ENCODE measurements at places on chromosomes 12 and 14.
A peak's percentile ranks its signal among the peaks of the same experiment; 100 is the strongest.

- DNase-seq = no peak
These were observed 53.5 kb downstream of the NTF3 start for GRCh38 chr12:5485454-5485853.

GRCh38 chr14:64235652-64236640 lies 58.2 kb downstream of the ESR2 start:
- no peak for DNase-seq

GRCh38 chr12:20883288-20883687 lies 72.8 kb downstream of the SLCO1B3 start:
- no peak for DNase-seq

GRCh38 chr12:94704452-94705306 lies 54.3 kb upstream of the TMCC3 start:
- peak; percentile 57 for DNase-seq

DNA sequence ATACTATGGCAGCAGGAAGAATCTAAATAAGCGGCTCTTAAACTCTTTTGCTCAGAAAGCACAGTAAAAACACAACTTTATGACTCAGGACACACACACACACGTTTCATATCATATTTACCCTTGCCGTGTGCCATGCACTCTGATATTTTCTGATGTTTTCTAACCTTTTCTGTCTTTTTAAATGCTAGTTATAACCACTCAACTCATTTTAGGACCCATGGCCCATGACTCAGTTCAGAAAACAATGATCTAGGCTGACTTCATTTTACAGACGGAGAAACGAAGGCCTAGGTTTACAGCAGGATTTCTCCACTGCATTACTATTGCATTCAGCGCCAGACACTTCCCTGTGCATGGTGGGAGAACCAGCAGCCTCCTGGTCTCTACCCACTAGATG lies 9.1 kb downstream of the VWF start:
- DNase-seq = no peak

- no peak for DNase-seq
These were observed 87.1 kb upstream of the ATF1 start for GRCh38 chr12:50676756-50677155.

DNA sequence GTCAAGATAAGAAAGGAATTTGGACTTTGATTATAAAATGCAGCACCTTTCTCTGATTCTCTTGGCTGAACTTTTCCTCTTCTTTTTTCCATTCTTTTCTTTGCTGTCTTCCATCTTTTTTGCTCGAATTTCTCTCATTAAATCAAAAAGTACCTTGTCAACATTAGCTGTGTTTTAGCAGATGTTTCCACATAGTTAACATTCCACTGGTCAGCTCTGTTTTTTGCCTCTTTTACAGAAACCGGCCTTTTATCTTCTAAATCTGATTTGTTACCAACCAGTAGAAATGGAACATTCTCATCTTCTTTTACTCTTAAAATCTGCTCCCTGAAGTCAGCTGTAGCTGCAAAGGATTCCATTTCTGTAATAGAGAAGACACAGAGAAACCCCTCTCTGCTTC lies 71.1 kb upstream of the SYT1 start:
- DNase-seq = no peak

GRCh38 chr12:94191811-94192210 lies 43.4 kb downstream of the PLXNC1 start:
- DNase-seq = no peak

GRCh38 chr12:11209113-11209512 lies 22.4 kb upstream of the TAS2R42 start:
- no peak for DNase-seq

DNA sequence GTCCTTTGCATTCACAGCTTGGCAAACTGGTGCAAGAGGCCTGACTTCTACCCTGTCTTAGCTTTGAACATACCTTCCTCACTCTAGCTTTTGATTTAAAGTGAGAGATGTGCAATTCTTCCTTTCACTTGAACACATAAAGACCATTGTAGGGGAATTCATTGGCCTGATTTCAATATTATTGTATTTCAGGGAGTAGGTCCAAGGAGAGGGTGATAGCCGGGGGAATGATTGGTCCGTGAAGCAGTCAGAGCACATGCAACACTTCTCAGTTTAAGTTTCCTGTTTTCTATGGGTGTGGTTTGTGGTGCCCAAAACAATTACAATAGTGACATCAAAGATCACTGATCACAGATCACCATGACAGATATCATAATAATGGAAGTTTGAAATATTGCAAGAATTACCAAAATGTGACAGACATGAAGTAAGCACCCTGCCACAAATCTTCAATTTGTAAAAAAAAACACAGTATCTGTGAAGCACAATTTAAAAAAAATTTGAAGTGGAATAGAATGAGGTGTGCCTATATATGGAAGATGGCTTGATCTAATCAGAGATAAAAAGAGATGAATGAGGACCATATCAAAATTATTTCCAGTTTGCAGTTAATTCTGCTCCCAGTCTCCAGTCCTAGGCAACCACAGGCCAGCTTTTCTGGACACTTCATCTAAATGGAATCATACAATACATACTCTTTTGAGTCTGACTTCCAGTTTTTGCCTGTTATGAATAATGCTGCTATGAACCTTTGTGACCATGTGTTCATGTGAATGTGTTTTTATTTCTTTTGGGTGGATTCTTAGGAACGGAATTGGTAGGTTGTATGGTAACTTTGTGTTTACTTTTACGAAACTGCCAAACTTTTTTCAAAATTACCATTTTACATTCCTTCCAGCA lies 23.2 kb downstream of the BORCS5 start:
- DNase-seq = no peak

GRCh38 chr14:85663256-85663655 lies 133.3 kb downstream of the FLRT2 start:
- no peak for DNase-seq

DNA sequence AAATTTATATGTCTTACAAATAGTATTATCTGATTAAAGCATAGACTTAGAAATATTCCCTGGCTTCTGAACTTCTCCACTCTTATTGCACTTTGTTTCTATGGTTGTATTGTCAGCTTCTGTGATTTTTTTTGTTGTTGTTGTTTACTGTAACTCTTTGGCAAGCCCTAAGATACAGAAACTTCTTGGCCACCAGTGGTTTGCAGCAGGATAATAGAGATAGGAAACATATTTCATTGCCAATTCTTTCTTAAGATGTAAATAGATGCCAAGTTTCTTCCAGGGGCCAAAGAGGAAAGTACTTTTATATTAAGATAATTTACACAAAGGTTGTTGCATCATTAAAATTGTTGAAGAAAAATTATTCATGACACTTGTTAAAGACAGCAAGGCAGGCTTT lies 123.8 kb downstream of the PTPRB start:
- no peak for DNase-seq

- DNase-seq = no peak
These were observed 938 bp upstream of the MAX start for GRCh38 chr14:65103150-65103760.

GRCh38 chr14:89955022-89955744 lies 544 bp upstream of the TDP1 start:
- no peak for DNase-seq

DNA sequence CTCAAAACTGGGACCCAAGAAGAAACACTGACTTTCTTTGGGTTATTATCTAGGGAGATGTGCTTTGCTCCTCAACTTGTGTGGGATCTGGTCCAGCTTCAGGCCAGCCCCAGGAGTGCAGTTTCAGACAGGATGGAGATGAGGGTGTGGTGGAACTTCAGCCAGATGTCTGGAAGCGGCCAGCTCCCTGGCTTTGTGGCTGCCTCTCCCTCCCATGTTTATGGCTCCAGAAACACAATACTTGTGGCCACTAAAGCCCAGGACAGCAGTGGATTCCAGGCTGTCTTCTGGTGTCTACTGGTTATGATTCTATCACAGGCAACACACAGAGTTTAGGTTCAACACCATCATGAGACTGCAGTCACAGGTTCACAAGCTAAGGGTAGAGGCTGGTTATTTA lies 44.2 kb upstream of the EMP1 start:
- no peak for DNase-seq

DNA sequence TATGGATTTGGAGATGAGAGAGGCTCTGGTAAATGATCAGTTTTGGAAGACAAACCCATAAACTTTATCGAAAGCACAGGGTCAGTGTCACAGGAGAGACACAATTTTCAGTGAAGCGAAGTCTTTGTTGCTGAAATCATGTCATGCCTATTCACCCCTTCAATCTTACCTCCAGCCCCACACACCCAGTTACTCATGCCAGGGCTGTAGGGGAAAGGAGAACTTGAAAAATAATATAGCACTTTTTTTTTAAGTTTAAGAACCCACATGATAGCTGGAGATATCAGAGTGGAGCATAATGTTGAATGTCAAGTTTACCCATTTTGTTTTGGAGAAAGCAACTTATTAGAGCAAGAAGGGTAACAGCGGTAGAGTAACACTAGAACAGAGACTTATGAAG lies 107.4 kb downstream of the SSPN start:
- no peak for DNase-seq

GRCh38 chr14:39491134-39491571 lies 58.9 kb upstream of the FBXO33 start:
- DNase-seq = peak; percentile 45

DNA sequence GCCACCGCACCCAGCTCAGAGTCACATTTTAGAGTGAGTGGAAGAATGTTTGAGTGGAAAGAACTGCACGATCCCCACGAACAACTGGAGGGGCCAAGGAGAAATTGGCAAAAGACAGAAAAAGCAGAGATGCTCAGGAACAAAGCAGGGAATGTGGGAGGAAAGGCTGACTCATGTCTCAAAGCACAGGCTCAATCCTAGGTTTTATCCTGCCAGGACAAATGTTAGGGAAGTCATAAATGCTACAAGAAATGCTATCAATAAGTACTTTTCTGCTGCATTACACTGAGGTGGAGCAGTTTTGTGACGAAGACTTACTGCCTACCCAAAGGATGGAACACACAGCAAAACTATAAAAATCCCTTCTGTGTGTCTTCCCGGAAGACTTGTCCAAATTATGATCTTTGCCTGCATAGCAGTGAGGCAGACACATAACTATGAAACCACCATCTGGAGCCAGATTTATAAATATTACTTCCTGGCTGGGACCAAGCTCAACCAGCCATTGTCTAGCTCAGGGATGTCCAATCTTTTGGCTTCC lies 26.7 kb downstream of the NIN start:
- no peak for DNase-seq

DNA sequence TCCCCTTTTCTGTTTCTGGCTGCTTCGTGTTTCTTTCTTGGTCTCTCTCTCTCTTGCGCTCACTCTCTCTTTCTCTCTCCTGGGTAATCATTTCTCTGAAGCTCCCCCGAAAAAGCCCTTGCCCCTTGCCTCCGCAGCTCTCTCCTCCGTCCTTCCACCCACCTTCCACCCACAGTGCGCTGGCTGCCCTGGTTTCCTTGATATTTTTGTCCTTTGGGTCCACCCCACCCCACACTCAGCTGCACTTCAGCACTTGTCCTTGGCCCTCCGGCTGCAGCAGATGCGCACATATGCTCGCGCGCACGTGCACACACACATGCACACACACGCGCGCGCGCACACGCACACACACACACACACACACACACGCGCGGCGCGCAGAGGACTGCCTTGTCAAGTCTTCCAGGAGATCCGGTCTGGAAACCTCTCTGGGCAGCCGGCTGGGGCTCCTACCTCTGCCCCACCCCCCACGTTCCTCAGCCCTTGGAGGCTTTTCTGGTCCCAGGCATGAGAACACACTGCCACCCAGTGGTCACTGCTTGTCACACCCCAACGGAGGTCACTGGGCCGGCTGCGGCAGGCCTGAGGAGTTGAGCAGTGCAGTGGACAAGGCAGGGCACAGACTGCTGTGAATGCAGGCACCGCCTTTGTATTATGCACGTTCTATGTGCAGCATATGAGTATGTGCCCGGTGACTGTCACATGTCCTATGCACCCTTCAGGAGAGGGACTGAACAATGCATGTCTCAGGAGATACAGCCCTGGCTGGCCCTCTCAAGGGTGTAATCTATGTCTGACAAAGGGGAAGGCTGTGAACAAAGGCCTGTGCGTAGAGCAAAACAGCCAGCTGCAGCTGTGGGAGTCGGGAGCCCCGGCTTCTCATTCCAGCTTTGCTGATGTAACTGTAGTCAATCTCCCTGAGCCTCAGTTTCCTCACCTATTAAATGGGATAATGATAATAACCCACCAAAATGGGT lies 6.5 kb downstream of the LAG3 start:
- peak; percentile 93 for DNase-seq

- DNase-seq = no peak
These were observed 105.2 kb upstream of the RESF1 start for GRCh38 chr12:31853977-31854376.

DNA sequence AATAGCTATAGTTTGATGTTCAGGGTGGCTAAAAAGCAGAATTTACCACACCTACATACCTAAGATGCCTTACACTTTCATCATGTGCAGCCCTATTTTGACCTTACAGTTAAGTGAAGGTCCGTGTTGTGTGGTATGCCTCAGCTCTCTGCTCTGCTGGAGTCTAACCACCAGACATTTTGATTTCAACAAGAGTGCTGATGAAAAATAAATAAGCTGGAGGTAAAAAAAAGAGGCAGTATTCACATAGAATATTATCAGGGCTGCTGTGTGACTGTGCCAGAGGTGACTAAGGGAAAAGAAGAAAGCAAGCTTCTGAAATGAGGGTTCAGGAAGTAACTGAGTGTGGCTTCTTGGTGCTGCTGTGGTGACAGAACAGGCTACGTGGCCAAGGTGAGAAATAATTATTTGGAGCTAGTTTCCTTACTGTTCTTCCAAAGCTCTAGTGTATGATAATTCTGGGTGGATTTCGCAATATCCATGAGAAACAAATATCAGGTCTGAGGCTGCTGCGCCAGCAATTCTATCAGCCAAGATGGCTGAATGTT lies 188.8 kb downstream of the STXBP6 start:
- DNase-seq = no peak

DNA sequence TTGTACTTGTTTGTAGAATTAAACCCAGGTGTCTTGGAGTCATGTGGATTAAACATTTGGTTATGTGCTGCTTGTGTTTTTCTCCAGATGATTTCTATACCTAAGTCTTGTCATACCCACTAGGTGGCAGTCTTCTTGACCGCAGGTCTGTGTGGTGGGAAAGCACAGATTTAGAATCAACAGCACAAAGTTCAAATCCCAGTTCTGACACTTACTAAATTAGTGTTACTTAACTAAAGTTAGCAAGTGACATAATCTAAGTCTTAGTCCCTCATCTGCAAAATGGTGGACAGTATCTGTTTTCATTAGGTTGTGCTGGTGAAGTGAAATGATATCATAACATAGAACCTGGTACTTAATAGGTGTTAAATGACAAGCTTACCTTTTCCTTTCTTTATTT lies 151.0 kb upstream of the ARHGAP5 start:
- DNase-seq = peak; percentile 16

DNA sequence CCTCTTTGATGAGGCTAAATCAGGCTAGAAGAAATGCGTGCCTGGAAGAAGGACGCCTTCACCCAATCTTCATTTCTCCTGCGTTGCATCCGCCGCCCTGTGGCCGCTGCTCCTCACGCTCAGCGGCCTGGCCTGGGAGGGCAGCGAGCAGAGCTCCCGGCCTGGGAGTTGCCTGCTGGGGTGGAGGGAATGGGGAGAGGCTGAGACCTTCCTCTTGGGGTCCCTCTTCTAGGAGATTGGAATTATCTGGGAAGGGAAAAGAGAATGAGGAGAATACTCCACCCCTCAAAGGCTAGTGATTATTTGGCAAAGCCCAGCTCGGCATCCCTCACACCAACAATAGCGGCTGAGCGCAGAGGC lies 2.4 kb upstream of the HOXC12 start:
- DNase-seq = no peak

GRCh38 chr12:121792607-121793439 lies 665 bp downstream of the RHOF start:
- DNase-seq = no peak

- no peak for DNase-seq
These were observed 118.6 kb downstream of the FUT8 start for GRCh38 chr14:65531148-65531547.

GRCh38 chr14:38490273-38490672 lies 234.4 kb upstream of the CLEC14A start:
- DNase-seq = no peak
